GF-D8 (cell line): ENCODE measurements at places on chromosomes 1 and 21.

GRCh38 chr21:46634427-46634826, 1.0 kb upstream of the PRMT2 start:
- no peak for DNase-seq

DNA sequence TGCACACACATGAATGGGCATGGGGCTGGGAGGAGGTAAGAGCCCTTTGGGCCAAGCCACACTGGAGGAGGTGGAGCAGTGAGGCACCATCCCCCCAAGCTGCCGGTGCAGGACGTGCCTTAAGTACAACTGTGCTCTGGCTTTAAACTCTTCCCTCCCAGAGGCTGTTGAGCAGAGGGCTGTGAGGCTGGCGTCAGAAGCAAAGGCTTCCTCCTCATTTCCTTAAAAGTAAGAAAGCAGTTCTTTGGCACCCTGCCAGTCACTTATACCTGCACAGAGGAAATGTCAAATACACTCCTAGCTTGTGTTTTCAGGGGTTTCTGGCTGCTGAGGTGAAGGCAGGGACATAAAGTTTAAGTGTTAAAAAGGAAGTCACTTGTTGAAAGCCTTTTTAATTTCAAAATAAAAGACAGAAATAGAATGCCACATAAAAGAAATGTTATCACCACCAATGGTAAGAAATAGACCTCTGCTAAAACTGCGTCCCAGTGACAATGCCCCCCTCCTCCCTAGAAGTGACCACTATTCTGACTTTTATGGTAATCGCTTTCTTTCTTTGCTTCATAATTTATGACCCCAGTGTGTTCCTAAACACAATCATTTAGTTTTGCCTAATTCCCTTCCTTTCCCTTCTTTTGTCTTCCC, 33.0 kb downstream of the LAMC2 start:
- no peak for DNase-seq

DNA sequence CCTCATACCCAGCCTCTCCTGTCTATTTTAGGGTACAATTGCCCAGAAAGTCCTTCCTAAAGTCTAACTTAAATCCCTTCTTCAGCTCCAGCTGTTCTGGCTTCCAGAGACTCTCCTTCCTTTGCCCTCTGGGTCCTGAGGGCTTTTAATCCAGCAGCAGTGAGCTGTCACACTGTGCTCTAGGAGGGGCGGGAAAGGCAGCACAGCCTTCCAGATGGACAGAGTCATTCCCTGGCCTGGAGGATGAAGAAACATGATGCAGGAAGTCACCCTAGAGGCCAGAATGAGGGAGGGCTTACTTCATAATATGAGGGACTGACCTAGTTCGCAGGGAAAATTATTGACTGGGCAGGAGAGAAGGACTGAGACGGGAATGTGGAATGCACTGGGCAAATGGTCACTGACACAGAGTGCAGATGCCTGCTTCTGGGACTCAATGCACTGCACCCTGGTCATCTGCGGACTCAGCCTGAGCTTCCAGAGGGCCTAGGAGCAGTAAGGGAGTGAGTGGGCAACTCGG, 1.3 kb downstream of the SH2D2A start:
- DNase-seq, result no peak

- no peak for DNase-seq
Observed at GRCh38 chr1:213977909-213978308, 9.9 kb upstream of the PROX1 start.

GRCh38 chr1:32981003-32981901, 16.6 kb upstream of the RNF19B start:
- peak; percentile 84 for DNase-seq

GRCh38 chr1:210598135-210598652, 269.5 kb downstream of the HHAT start:
- no peak for DNase-seq

- DNase-seq, result no peak
Observed at GRCh38 chr1:202199040-202199889, 5.7 kb downstream of the LGR6 start.

DNA sequence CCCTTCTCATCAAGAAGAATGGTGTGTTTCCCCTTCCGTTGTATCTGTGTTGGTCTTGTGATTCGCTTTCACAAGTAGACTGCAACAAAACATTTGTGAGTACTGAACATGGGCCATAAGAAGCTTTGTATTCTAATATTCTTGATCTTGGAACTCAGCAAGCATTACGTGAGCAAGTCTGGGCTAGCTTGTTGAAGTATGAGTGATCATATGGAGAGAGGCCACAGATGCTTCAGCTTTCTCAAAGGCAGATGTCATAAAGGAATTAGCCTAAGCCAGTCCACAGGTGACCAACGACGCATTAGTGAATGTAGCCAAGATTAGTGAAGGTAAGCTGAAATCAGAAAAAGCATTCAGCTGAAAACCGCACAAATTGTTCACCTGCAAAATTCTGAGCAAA, 609.6 kb upstream of the NEGR1 start:
- no peak for DNase-seq

DNA sequence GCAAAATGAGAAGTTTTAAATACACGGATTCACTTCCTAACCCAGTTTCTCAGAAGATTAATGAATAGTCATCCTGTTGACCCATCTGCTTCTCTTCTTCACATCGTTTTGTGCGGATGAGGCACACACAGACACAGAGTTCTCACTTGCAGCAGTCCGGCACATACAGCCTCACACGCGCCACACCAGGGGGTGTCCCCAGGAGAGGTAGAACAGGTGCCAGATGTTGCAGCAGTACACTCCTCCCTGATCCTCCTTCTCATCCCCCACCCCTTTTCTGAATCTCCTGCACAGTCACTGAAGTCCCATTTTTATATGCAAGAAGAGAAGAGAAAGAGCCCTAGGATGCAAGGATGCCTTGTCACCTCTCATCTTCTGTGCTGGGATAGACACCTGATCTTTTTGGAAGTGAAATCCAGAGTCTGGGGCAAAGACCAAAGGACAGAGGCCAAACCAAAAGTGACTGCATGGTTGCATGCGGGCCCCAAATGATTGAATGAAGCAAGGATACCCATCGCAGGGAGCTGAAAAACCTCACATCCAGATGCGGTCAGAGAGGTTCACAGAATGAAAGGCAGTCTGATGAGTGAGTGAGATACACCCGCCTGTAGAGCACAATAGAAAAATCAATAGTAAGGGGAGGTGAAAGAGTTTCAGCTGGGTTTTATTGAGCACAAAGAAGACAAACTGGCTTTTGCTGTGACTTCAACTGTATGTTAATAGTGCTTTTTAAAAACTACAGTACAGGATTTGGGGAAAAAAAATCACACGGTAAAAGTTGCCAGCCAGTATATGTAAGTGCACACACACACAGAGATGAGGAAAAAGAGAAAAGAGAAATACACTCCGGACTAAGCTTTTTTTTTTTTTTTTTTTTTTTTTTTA, 28.9 kb downstream of the PBX1 start:
- DNase-seq, result no peak

- DNase-seq, result no peak
Observed at GRCh38 chr1:236099355-236099974, 34.6 kb upstream of the NID1 start.

DNA sequence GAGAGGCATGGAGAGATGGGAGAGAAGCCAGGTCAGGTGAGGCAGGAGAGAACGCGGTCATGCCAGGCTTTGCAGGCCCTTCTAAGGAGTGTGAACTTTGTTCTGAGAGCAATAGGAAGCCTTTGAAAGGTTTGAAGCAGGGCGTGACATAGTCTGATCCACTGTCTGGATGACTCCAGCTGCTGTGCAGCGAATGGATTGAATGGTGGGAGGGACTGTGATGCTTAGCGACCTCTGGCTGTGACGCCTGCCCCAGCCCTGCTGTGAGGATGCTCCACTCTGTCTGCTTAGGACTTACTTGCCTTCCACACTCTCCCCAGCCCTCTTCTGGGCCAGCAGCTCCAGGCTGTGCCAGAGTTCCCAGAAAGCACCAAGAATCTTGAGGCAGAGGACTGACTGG, 41.8 kb upstream of the POU3F1 start:
- DNase-seq, result no peak

GRCh38 chr1:118183586-118183985, 1.4 kb downstream of the SPAG17 start:
- DNase-seq, result no peak

DNA sequence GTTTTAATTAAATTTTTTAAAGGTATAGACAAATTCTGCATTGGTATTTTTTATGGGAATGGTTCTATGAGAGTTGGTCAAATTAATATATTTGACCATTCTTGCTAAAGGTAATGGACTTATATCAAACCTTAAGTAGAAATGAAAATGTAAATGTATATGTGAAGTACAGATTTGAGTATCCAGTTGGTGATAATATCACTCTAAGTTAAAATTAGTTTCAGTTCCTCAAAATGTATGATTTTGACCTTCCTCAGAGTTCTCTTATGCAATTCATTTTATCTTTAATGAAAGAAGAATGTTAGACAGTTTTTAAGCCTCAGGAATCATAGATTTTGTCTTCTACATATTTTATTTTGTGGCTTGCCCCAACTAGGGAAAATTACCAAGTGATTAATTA, 1291.5 kb upstream of the B3GALT2 start:
- no peak for DNase-seq

DNA sequence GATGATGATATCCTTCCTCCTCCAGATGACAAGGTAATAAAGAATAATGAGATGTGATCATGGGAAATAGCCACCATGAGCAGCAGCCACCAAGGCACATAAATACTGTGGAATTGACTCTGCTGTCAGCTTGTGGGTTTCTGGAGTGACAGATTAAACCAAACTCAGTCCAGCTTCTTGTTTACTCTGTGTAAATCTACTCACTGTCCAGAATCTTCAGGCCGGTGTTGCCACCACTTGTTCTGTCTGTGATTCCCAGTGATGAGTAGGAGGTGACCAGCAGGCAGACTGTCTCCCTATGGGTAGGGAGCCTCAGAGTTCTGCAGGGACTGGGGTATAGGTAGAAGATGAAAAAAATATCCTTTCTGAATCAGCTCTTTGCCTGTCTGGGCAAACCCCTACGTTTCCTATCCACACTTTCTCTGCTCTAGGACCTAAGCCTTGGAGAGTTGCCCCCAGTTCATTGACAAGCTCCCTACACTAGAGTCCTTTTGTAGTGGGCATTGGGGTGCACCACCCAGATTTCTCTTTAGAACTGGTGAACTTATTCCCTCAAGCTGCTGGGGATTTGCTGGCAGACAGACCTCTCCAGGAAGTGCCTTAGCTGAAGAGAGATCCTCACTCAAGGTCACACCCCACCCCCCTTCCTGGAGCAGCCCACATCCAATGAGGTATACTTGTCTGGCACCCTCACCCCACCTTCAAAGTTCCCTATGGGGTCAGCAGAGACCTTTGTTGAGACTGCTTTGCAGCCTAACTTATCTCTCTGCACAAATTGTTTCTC, 47.6 kb downstream of the ATP1A1 start:
- no peak for DNase-seq

- no peak for DNase-seq
Observed at GRCh38 chr1:226639631-226640061, 91.1 kb downstream of the STUM start.

GRCh38 chr1:109995536-109995935, 11.0 kb downstream of the AHCYL1 start:
- no peak for DNase-seq

DNA sequence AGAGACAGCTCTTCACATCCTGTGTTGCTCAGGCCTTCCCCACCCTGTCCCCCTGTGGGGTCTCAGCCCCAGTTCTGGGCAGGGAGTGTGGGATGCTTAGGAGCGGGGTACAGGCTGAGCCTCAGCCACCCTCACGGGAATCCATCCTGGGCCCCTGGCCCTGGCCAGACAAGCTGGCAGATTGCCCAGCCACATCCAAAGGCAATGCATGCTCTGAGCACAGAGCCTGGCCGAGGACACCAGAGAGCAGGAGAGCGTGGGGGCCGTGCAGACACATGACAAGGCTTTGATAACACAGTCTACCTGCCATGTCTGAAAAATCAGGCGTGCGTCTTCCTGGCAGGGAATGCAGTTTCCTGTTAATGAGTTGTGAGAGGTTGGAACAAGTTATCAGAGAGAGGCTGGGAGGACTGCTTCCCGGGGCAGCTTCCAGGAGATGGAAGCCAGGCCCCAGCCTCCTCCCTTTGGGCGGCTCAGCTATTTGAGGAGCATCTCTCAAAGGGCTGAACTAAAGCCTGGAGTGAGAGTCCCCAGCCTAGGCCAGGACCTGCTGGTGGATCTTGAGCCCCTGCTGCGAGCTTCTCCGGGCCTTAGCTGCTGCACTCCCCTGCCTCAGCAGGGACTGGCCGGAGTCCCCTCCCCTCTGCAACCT, 72.2 kb upstream of the SELENON start:
- no peak for DNase-seq

- DNase-seq, result no peak
Observed at GRCh38 chr1:70945251-70945650, 102.4 kb downstream of the PTGER3 start.

DNA sequence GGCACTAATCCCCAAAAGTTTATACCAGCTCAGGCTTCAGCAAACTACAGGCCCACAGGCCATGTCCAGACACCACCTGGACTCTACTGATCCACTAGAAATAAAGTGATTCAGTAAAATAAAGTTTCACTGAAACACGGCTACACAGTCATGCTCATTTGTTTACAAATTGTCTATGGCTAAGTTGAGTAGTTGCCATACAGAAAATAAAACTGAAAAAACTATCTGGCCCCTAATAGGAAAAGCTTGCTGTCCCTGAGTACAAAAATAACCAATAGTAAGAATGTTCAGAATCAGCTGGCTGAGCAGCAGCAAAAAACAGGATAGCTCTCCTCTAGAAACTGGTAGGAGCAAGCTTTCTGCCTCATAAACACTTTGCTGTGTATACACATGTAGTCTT, 221.5 kb downstream of the RERE start:
- no peak for DNase-seq

DNA sequence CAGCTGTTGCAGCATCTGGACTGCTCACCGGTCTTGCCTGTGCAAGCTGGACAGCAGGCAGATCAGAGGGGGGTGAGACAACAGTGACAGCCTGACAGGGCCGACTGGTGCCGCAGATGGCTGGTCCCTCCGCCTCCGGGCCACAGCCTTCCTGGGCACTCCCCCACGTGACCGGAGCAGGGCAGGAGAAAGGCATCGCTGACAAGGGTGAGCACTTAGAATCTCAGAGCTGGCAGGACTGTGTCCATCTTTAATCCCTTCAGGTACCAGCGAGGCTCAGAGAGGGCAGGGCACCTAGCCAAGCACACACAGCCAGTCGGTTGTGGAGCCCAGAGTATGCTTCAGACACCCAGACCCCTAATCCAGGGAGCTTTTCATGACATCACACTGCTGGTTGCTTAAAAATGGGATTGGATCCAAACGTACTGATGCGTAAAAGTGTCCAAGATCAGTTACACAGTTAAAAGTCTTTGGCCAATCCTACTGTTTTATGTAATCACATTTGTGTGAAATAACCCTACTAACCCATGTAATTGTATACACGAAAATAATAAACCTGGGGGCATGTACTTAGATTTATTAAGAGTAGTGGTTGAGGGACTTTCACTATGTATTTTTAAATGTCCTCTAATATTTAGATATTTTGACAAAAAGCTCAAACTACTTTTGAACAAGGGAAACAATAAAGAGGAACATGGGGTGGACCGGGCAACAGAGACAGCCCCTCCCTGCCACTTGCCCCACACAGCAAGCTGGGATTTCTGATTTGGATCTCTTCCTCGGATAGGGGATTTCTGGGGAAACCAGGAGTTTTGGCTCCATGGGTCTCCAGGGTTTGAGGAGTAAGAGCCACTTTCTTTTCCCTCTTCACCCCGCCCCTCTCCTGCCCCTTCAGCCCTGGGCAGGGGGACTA, 758 bp upstream of the CNTN2 start:
- no peak for DNase-seq
